ENCODE measurements at places on chromosomes 2 and 18.

DNA sequence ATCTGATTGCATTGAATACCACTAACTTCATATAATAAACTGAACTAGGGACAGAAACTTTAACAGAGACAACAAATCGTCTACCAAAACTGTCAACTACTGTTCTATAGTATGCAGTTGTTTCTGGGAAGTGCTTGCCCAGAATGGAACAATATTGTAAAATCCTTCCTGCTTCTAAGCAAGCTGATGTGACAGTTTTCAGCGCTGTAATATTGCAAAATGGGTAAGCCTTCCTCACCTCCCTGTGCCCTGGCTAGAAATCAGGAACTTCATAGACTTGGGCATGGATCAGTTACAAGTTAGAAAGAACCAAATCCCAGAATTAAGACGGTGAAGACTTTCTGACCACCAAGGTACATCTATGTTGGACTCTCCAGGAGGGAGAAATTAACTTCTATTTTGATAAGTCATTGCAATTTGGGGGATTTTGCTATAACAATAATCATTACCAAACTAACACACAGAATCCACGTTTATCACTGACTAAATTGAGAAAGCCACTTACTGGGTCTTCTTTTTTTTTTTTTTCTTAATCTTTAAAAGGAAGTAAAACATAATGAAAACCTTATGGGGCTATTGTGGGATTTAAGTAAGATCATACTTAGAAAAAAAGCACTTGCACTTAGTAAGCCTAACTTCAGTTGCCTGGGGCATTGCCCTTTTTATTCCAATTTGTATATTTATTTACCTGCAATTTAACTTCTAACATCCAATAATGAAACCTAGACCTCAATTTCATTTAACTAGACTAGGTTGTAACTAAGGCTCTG lies 261.5 kb downstream of the TRIB2 start:
- DNase-seq = no peak

GRCh38 chr2:24643051-24643450 lies 150.1 kb downstream of the PTRHD1 start:
- DNase-seq = no peak

DNA sequence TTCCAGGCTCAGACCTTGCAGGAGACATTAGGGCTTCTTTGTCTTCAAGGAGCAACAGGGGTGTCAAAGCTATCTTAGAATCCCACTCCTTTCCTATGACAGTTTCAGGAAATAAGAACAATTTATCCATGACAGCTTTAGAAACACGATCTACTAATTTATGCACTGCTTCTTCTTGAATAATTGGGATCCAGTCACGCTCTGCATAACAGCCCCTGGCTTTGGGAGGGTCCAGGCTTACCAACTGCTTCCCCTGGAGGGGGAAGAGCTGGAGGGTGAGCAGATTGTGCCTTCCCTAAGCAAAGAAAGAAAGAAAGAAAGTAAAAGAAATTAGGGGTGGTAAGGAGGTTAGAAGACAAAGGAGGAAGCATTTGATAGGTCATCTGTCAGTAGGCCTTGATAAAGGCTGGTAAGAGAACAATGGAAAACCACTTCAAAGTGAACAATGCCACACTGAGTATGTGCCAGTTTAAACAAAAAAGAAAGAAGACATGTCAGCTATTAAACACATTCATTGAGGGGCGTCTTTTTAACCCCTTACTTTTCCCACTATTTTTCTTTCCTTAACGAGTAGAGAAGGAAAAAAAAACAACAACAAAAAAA lies 327.6 kb downstream of the DCC start:
- DNase-seq = no peak

- no peak for DNase-seq
Measured at GRCh38 chr2:125408874-125409538, 1247.0 kb upstream of the GYPC start.

- no peak for DNase-seq
Measured at GRCh38 chr2:100554798-100555407, 7.9 kb upstream of the PDCL3 start.
